ENCODE measurements at places on chromosomes 11 and 22.

DNA sequence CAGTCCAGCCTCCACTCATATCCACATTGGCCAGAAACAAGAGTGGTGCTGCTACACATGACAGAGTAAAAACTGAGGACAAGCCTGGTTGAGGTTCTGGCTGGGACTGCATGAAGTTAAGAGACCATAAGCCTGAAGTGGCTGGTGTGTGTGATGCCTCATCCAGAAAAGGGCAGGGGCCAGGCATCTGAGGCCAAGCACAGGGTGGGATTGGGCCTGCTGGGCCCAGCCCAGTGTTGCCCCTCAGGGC is 25.3 kb downstream of the ARVCF start:
- DNase-seq: no peak

GRCh38 chr22:42459287-42460063 is 27.3 kb upstream of the NFAM1 start:
- DNase-seq: no peak

DNA sequence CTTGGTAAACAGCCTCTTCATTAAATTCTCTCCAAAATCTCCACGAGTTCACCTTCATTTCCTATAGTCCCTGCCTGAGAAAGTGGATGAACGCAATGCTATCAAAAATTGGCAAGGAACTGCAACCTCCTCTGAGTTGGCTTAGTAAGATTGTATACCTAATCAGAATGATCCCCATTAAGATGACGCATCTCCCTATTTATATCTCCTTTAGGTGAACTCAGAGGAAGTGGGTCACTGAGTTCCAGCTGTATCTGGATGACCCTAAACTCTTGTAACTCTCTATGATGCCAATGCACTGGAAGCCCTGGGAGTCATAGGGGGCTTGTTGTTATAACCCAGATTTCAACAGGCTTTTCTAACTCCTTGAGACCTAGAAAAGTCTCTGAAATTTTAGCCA is 48.2 kb downstream of the OR10A6 start:
- no peak for DNase-seq

DNA sequence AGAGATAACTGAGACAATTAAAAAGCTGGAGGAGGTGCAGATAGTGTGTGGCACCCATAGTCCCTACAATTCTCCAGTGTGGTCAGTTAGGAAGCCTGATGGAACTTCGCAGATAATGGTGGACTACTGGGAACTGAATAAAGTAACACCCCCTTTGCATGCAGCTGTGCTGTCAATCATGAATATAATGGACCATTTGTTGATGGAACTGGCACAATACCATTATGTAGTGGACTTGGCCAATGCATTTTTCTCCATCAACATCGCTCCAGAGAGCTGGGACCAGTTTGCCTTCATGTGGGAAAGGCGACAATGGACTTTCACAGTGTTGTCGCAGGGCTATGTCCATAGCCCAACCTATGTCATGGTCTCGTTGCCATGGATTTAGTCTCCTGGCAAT is 324.2 kb downstream of the TMEM135 start:
- DNase-seq: no peak

DNA sequence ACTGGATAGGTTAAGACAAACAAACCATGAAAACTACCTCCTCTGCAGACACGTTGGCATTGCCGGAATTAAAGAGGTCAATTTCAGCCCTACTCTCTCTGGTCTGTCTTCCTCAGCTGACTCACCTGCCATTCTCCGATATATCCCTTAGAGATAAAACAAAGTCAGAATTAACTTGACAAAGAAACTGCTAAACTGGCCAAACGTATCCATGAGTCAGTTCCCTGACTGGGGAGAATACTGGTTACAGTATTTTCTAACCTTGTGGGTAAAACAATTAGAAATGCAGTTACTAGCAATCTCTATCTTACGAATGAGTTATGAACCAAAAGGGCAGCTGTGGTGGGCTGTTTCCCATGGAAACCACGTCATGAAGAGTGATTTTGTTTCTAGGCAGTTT is 96.2 kb downstream of the RDX start:
- DNase-seq: no peak

- DNase-seq: no peak
Measured at GRCh38 chr11:120441592-120441991, 70.0 kb upstream of the GRIK4 start.

DNA sequence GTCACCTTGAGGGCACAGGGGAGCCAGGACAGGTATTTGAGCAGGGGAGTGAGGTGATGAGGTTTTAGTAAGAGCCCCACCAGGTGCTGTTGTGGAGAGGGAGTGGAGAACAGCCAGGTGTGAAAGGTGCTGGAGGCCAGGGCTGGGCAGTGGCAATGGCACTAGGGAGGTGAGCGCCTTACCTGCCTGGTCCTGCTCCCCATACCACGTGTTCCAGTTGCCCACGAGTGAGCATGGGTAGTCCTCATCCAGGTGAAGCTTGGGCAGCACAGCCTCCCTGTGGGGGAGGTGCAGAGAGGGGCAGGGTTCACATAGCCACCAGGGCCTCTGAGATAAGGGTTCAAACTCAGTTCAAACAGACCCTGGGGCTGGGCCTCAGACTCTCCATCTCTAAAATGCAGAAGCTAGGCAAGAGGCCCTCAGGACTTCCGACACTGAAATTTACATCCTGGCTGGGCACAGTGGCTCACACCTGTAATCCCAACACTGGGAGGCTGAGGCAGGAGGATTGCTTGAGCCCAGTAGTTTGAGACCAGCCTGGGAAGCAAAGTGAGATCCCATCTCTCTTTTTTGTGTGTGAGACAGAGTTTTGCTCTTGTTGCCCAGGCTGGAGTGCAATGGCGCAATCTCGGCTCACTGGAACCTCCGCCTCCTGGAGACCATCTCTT is 11.8 kb downstream of the NIPSNAP1 start:
- DNase-seq: no peak

GRCh38 chr11:12824281-12825041 is 150.2 kb downstream of the TEAD1 start:
- DNase-seq: no peak

- DNase-seq: no peak
Measured at GRCh38 chr22:17921871-17922821, 102.2 kb downstream of the MICAL3 start.

GRCh38 chr11:24344222-24344621 is 152.6 kb upstream of the LUZP2 start:
- DNase-seq: no peak

- no peak for DNase-seq
Measured at GRCh38 chr11:42593441-42593840, 718.4 kb upstream of the API5 start.

GRCh38 chr22:31140746-31141145 is 438 bp upstream of the PLA2G3 start:
- DNase-seq: no peak

- DNase-seq: no peak
Measured at GRCh38 chr11:42085736-42086135, 626.3 kb upstream of the LRRC4C start.

DNA sequence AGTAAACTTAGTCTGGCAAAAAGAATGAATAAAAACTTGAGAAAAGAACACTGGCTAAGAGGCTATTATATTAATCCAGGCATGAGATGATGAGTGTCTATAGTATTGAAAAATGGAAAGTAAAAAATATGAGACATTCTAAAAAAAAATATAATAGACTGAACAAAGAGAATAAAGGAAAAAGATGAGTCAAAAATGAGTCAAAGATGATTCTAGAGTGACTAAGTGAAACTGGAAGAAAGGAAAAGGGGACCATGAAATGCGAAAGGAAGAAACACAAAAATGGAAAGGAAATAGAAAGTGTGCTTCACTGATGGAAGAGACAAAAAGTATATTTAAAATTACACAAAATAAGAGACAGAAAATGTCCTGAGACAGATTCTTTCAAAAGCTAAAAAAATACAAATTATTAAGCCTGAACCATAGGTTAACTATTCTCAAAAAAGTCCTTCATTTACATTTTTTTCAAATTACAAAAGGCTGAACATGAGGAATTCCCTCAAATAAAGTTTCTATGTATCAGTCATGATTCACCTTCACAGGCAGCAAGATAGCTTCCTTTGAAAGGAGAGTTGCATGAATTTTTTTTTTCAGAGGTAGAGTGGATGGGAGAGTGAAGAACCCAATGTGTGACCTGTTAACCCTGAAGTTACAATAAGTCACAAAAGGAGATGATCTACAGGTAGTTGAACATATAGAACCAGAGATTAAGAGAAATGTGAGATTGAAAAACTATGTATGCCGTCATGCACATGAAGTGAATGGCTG is 75.2 kb downstream of the EIF3M start:
- DNase-seq: no peak

All from activated naive CD8-positive, alpha-beta T cell treated with anti-CD3 and anti-CD28 coated beads, Interleukin-2, amount 50 U/mL, for 16 hours (primary cell).